Epithelial cell of prostate (primary cell): ENCODE measurements at places on chromosomes 6 and 20.

GRCh38 chr6:122207794-122208193 lies 191.7 kb upstream of the HSF2 start:
- no peak for DNase-seq

DNA sequence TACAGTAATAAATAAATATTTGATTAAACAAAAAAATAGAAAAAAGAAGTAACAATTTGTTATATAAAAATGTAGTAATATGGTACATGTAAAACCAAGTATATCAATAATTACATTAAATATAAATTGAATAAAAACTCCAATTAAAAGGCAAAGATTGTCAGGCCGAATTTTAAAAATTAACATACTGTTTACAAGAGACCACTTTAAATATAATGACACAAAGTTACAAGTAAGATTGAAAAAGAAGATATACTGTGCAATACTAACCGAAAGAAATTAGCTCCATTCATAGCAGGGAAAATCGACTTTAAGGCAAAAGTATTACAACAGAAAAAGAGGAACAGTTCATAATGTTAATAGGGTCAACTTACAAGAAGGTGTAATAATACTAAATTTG lies 571.5 kb upstream of the ARID1B start:
- DNase-seq = no peak

- no peak for DNase-seq
Observed at GRCh38 chr6:3328145-3328544, 69.4 kb downstream of the PSMG4 start.

DNA sequence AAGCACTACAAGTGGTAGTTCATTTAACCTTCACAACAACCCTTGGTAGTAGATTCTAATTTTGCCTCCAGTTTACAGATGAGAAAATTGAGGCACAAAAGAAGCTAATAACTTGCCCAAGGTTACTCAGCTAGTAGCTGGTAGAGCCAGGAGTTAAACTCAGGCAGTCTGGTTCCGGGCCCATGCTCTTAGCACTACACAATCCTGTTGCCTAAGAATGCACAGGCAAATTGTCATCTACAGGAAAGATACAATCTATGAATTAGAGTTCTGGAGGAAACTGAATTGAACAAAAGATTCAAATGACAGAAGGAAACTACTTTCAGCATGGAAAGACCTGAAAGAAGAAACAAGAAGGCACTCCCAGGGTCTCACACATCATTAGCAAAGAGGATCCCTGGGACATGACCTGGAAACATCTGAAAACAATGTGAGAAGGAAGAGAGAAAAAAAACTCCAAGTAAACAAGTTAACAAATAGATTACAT lies 56.8 kb downstream of the ZHX3 start:
- DNase-seq = no peak

DNA sequence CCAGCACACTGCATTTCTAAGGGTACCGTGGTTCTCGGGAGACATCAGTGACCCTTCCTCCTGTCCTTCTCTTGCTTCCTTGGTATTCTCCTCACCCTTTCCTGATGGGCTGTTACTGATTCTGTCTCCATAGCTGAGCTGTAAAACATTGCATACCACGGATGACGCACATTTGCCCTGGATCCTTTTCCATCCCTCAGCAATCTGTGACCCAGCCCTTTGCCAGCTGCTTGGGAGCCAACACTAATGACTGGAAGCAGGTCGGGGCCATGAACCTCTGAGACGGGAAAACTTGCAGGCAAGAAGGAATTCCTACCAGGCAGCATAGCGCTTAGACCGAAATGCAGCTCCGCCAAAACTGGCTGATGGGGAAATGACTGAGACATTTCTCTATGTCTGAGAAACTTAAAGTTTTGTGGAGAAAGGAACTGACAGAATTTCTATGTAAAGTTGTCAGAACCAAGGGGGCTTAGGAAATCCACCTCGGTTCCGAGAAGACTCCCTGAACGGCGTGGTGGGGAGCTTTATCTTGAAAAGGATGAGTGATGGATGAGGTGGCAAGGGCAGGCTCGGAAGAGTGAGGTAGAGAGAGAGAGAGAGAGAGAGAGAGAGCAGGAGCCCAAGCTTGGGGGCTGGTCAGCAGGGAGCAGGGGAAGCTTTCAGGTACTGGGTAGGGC lies 19.2 kb downstream of the TUBB2B start:
- peak; percentile 39 for DNase-seq

GRCh38 chr6:45663251-45664221 lies 285.8 kb upstream of the SUPT3H start:
- no peak for DNase-seq

DNA sequence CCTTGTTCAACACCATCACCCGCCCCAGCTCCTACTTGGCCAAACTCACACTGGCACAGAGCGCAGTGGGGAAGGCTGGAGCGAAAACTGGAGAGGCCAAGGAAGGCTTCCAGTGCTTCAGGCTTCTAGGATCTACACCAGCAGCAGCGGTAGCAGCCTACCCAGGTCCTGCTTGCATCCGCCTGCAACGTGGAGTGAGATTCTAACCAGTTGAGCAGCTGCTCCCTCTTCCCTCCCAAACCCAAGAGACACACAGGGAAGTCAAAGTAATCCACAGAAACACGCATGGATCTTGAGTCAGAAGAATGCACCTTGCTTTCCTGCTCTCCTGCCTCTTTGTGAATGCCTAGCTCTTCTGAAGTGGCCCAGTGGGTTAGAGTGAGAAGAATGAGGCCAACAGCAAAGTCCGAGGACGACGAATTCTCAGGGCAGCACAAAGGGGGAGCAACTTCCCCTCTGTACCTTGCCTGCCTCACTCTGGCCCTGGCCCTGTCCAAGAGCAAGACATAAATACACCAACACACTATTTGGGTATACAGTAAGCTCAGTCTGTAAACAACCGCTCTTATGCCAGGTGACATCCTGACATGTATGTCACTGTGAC lies 95.9 kb upstream of the FOXQ1 start:
- no peak for DNase-seq

- peak; percentile 79 for DNase-seq
Observed at GRCh38 chr6:31007694-31008093, 2.6 kb upstream of the MUC22 start.

DNA sequence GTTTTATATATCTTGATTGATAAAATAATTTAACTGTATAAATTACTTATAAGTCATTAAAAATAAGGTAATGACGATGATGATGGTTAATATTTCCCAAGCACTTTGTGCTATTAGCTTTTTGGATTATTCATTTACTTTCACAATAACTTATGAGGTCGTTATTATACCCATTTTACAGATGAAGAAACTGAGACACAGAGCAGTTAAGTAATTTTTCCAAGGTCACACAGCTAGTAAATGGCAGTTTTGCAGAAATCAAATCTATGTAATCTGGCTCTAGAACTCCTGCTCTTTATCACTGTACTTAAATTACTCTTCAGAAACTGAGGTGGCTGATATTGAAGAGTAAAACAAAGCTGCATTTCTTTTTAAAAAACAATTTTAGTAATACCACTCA lies 18.2 kb downstream of the NOL7 start:
- DNase-seq = no peak

DNA sequence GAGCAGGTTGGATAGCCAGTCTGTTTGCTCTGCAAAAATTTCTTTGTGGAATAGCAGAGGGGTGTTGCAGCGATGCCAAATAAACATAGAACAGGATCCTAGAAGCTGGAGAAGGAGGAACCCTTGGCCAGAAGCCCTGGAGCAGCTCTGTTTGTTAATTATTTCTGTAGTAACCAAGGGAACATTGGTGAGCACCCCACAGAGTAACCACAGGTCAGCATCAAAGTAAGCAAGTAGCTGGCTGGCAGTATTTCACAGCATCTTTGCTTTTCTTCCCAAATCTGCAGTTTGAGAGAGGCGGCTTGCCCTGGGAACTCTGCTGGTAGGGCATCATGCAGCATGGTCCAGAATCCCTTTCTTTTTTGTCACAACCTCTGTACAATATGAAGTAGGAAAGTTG lies 12.7 kb upstream of the APMAP start:
- DNase-seq = no peak

DNA sequence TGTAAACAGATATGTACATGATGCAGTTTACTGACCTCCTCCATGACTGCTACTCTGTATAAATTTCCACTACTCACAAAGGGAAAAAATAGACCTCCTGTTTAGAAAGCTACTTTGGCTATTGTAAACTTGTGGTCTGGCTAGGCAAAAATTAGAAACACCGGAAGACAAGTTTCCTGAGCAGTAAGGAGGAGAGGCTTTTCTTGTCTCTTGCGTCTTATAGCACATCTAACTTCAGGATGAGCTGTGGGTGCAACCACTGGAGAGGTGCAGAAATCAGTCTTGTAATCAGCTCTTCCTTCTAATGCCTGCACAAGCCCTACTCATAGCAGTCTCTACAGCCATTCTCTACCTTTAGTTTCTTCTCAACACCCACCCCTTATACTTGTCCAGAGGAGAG lies 296.5 kb upstream of the SLC35B3 start:
- DNase-seq = no peak

DNA sequence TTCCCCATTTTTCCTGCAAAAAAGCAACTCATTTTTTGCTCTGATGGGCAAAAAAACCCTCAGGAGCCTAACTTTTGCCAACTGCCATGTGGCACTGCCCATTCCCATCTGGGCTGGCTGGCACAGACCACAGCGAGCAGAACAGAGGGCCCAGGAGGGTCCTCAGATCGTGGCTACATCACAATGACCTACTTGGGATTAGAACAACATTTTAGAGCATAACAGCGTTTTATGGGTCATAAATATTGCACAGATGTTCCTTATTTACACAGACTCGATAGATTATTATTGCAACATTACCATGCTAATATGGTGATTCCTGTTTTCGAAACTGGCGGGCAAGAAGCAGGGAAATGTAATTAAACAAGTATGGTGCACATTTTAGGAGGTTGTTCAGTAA lies 28.0 kb downstream of the PTPRT start:
- no peak for DNase-seq

DNA sequence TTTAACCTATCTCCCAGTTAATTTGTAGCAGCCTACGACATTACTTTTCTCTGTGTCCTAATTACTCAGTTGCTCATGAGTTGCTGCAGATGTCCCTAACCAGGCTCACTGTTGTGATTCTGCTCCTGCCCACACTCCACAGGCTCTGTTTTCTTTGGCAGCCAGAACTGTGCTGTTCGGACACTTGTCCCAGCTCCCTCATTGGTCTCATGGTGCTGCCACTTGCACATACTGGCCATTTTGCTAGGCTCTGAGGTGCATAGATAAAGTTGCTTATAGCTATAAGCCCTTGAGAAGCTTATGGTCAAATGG lies 55.0 kb downstream of the NOX3 start:
- no peak for DNase-seq

DNA sequence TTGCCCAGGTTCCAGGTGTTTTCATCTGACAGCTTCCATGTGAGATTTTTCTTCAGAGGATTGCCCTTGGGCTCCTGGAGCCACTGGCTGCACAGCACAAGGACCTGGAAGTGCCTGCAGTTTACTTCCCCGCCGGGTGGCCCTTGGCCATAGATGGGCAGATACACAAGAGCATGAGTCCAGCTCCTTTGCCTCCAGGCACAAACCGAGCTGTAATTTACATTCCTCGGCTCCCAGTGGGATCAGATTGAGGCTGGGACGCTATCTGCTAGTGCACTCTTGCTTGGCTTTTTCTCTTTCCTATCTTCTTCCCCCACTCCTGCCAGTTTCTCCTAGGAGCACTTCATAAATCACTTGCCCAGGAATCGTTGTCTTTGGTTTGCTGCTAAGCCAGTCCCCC lies 85.4 kb upstream of the RALY start:
- DNase-seq = no peak
